ENCODE measurements at places on chromosomes 6 and 20.

GRCh38 chr20:2102585-2103460 is 1.2 kb downstream of the STK35 start:
- peak; percentile 63 for DNase-seq

DNA sequence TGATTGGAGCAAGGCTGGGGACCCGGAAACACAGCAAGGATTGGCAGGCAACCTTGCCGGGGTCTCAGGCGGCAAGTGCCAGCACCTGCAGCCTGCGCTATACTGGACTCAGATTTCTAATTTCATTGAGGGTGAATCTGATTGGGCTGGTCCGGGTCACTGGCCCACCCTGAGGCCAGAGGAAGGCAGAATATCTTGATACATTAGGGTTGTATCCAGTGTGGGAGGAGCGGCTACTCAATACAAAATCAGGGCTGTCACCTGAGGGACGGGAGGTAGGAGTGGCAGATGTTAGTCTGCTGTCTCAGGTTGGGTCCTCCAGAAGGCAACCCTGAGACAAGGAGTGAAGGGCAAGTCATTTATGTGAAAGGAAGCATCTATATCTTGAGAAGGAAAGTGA is 40.7 kb downstream of the BFSP1 start:
- no peak for DNase-seq

DNA sequence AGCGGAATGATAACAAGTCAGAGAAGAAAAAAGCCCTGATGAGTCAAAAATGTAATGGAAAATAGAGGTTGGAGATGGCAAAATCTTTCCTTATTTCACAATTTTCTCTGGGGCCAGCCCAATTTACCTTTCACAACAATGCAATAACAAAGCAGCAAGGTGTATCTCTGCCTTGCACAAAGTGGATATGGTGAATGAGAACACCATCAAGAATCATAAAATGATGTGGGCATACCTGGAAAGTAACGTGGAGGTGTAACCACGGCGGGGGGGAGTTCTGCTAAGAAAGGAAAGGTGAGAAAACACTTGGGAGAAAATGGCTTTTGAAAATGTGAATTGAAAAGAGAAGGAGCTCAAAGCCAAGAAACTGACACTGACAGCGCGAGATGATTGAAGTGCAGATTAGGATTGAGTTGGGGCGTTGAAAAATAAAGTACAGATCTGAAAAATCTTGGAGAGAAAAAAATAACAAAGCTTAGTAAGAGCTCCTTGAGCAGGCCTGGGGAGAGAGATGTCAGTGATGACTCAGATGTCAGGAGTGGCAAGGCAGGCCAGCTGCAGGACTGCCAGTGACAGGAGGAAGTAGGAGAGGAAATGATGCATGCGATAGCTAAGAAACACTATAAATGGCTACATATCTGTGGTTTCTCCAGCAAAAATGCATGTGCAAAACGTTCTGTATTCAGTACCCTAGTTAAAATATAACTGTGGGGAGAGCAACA is 26.2 kb downstream of the ARHGAP18 start:
- peak; percentile 92 for DNase-seq

DNA sequence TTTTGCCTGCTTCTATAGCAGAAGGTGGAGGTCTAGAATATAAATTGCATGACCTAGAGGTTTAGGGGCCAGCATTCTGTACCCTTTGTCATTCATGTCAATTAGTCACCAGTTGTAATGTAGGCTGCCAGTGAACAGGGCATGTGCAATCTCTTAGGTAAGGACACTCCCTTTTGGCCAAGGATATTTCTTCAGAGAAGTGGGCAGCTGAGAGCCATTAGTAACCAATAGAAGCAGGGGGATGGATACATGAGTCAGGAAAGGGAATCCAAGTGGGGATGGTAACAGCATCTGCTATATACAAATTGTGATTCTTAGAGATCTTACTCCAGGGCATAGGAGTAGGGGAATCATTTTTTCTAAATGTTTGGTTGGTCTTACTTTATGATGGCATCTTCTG is 494.2 kb upstream of the JAG1 start:
- DNase-seq: no peak

- no peak for DNase-seq
Measured at GRCh38 chr20:50055524-50056083, 57.3 kb downstream of the UBE2V1 start.

- DNase-seq: no peak
Measured at GRCh38 chr6:136950436-136951126, 28.5 kb downstream of the SLC35D3 start.

- no peak for DNase-seq
Measured at GRCh38 chr6:154058963-154059680, 20.1 kb downstream of the OPRM1 start.

DNA sequence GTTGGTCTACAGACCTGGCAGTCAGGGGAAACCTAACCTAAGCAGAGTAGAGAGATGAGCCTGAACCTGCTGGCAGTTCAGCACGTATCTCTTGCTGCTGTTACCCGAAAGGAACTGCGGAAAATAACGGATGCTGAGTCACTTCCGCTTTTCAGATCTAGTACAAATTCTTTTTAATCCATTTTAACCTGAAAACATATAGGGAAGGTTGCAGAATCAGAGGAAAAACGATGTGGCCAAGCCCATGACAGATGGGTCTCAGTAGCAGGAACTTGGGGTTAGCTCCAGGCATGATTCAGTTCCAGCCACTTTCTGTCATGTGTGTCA is 351.9 kb upstream of the PRND start:
- no peak for DNase-seq

Measured in astrocyte of the cerebellum (primary cell).